ENCODE measurements at places on chromosomes 12 and 14.
A peak's percentile ranks its signal among the peaks of the same experiment; 100 is the strongest.

DNA sequence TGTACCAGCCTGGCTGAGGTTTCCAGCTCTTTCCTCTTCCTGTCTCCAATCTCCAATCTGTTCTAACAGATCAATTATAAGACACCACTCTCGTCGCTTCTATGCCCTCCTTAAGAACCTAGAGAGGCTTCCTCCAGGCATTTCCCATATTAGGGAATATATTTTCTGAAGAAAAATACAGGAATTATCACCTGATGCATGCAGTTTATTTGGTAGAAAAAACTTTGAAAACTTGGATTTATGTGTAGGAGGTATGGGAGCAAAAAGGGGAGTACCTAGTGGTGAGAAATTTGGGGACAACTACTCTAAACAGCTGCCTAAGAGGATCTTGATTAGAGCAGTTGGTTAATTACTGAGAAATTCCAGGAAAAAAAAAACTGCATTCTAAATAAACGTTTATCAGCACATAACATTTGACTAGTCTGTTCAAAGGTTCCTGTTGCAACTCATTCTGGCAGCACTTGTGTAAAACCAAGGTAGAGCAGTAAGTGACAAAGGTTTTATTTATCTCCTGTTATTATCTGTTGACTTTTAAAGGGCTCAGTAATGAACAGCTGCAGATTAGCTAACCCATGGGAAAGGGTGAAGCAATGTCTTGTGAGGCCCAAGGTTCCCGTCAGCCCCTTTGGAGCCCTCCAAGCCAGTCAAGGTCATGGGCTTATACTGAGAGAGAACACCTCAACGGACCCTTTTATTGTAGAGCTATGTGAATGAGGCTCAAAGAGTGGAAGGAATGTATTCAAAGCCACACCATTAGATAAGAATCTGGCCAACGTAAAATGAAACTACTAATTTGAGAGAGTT lies 36.4 kb upstream of the NR1H4 start:
- no peak for DNase-seq

GRCh38 chr12:13252024-13252423 lies 55.5 kb downstream of the EMP1 start:
- DNase-seq = no peak

GRCh38 chr12:48336564-48336963 lies 14.2 kb downstream of the ZNF641 start:
- peak; percentile 28 for DNase-seq

DNA sequence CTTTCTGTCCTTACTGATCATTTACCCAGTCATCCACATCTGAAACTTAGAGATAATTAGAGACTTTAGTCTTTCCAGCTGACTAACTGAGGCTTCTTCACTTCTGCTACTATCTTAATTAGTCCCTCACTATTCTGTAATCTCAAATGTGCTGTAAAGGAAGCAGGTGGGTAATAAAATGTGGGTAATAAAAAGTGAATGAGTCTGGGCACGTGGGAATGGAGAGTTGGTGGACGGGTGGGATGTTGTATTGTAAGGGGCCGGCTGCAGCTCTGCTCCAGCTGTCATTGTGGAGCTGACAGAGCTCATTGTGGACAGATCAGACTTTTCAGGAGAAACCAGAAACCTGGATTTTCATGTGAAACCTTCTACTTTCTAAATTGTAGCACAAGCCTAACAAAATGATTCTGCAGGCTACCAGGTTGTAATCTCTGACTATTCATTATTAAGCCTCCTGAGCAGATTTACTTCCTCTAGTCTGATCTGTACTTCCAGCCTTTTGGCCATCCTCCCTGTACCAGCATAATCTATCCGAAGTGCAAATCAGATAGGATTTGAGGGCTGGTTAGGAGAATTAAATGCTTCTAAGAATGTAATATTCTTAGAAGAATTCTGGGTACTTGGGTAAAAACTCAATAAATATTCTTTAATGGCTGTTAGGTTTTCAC lies 42.0 kb upstream of the BMAL2 start:
- DNase-seq = no peak

DNA sequence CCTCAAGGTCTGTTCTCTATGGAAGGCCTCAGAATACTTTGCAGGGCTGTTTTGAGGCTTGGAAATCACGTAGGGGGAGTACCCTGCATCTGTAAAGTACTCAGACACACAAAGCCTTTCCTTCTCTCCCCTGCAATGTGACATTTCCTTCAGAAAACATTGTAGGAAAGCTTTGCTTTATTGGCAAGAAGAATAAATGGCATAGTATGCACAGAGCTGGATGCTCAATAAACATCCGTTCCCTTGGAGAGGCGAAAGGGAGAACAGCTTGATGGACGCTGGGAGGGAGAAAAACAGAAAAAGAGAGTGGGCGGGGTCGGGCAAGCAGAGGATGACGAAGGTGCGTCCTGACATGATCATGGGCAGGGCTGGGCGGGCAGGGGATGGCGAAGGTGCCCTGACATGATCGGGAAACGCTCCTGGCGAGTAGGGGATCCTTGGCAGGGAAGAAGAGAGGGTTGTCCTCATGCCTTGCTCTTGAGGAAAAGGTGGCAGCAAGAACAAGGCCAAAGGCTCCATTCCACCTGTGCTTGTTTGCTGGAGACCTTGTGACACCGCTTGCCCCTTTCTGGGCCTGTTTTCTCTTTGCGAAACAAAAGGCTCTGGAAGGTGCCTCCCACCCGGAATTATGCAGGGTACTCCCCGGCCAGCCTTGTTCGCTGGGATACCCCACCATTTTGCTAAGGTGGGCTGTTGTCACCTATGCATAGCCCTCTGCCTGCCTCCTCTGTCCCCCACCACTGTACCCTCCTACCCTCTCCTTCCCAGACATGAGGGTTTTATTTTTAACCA lies 21.1 kb downstream of the IRF2BPL start:
- no peak for DNase-seq

DNA sequence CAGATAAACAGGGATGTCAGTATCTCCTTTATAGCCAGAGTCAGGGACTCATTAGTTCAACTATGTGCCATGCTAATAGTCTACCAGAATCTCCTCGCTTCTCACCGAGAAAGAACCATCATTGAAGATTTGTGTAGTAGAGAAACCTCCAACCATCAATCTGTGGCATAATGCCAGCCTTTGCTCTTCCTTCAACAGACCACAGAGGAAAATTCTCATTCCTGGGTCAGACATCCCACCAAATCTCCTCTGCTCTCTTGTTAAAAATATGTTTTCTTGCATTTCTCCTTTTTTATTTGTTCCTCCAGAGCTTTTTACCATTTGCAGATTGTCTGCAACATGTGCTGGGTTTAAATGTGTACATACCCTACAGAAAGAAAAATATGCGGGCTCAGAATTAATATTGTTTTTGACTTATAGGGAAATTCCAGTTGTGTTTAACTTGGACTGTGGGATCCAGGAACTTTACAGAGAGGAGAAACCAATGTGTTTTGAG lies 64.9 kb downstream of the LLPH start:
- DNase-seq = no peak

GRCh38 chr12:95700316-95700785 lies 90.2 kb downstream of the NTN4 start:
- DNase-seq = no peak

- no peak for DNase-seq
Observed at GRCh38 chr12:47071241-47071852, 8.1 kb upstream of the PCED1B start.

- DNase-seq = no peak
Observed at GRCh38 chr12:55549302-55549701, at the start of gene OR6C4. Gene OR6C4, plus strand, starts transcription at chr12:55549602. Its CDS starts 1,625 bp downstream, at chr12:55551227.

DNA sequence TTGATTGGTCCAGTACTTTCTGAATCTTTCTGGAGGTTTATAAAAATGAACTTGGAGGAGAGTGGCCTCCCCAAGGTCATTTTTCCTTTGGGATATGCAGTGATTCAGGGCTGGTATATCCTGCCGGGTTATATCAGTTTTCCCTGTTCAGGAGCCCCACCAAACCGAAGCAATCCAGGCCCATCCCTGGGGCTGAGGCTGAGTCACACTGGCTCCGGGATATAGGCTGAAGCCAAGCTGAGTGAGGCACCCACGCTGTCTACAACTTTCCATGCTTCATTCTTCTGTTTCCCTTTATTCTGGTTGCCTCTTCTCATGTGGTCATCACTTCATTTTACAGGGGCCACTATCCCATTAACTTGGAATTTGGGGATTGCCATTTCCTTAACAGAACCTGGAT lies 3.4 kb downstream of the SSPN start:
- no peak for DNase-seq

GRCh38 chr12:13074396-13075117 lies 28.9 kb downstream of the GSG1 start:
- DNase-seq = no peak

DNA sequence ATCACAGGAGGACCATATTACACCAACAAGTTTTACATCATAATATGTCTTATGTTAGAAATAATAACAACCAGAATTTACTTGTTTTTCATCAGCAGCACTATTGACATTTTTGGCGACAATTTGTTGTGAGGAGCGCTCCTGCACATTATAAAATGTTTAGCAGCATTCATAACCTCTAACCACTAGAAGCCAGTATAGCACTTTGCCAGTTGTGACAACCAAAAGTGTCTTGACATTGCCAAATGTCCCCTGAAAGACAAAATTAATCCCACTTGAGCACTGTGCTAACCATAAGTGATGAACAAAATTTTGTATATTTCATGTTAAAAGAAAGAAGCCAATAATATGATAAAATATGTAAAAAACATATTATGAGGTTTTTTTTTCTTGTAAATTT lies 356.9 kb upstream of the LMO3 start:
- no peak for DNase-seq

DNA sequence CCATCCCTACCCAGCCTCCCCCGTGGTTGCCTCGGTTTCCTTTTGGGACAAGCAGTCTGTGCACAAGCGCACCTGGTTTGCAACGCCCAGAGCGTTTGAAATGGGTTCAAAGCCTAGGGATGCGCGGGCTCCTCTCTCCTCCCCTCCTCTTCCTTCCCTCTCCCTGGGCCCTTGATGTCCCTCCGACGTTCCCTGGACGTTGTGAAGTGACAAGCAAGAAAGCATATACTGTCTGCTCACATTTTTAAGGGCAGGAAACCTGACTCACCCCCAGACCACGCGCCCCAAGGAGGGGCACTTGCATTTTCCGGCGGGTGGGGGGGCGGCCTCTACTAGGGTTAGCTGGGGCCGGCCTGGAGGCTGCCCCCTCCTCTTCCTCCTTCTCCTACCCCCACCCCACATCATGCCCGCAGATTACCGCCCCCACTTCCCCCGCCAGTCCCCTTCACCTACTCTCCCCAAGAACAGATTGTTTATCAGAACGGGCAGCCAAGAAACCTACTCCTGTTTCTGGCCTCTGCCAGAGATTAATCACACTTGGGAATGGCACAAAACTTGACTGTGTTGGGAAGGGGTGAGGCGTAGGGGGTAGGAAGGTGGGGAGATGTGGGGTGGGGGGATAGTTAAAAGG lies 9.5 kb upstream of the IRF2BPL start:
- no peak for DNase-seq

DNA sequence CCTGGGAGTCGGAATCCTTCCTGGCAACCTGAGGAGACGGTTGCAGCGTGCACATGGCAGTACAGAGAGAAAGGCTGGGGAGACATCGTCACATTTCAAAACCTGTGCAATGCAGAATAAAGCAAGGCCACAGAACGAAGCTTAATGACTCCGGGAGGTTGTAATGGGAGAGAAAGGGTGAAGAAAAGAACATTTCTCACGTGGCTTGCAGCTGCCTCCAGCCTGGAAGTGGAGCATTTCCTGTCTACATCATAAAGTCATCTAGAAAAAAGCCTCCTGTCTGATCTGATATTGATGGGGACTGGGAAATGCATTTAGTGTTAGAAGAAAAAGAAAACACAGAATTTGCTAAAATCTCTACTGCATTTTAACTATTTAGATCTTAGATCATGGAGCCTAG lies 209.3 kb downstream of the TMEM132C start:
- DNase-seq = no peak

- no peak for DNase-seq
Observed at GRCh38 chr12:63876980-63877379, 32.5 kb downstream of the SRGAP1 start.

DNA sequence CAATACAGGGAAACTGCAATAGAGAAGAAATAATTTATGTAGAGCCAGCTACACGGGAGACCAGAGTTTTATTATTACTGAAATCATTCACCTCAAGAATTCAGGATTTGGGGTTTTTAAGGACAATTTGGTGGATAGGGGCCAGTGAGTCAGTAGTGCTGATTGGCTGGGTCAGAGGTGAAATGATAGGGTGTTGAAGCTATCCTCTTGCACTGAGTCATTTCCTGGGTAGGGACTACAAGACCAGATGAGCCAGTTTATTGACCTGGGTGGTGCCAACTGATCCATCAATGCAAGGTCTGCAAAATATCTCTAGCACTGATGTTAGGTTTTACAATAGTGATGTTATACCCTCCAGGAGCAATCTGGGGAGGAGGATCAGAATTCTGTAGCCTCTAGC lies 486.3 kb downstream of the LRIG3 start:
- DNase-seq = no peak

DNA sequence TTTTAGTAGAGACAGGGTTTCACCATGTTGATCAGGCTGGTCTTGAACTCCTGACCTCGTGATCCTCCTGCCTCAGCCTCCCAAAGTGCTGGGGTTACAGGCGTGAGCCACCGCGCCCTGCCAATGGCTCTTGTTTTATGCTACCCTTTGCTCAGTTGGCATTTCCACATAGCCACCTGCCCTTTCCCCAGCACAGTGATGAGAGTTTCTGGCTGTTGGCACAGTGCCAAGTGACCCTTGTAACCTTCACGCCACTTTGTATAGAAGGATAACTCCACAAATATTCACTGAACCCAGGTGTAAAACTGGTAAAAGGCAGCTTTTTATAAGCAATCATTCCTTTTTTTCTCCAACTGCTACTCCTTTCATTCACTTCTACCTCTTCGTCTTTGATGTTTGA lies 18.5 kb upstream of the CCDC175 start:
- no peak for DNase-seq

DNA sequence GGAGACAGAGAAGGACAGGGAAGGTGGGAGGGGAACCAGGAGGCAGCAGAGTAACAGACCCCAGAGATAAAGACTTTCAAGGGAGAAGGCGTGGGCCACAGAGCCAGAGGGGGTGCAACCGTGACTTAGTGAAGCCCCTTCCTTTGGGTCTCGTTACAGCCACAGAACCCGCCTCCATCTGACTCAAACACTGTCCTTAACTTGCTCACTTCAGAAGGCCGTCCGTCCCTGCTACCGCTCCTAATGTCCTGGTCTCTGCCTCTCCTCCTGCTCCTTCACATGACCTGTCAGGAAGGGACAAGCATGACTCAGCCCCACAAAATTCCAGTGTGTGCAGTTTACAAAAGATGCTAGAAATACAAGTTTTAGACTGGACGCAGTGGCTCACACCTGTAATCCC lies 18.0 kb downstream of the RIMBP2 start:
- DNase-seq = no peak

Data from left lung (tissue), 14 donors.